Stimulated activated CD8-positive, alpha-beta memory T cell treated with anti-CD3 and anti-CD28 coated beads, Interleukin-12 subunit alpha, Interleukin-12 subunit beta, amount 100 ng/mL, for 1 hour (primary cell): ENCODE measurements at places on chromosomes 5 and 9.

GRCh38 chr9:128554155-128554862, 1.9 kb downstream of the SPTAN1 start:
- no peak for DNase-seq

GRCh38 chr9:18920141-18921084, 112.6 kb downstream of the SAXO1 start:
- no peak for DNase-seq

DNA sequence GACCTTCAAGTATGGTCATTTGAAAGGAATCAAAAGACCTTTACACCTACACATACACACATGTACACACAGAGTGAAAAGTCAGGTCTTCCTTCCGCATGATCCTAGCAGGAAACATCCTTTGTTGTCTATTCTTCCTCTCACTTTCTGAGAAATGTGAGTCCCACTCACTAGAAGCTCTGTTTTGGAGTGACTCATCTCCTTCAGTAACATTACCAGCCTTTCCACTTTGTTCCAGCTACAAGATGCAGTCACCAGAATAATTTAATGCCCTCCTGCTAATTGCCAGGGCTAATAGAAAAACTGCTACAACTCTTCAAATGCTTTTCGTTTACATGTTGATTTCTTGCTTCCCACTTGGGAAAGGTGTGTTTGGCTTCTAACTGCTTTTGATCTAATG, 417.3 kb downstream of the RASEF start:
- no peak for DNase-seq

DNA sequence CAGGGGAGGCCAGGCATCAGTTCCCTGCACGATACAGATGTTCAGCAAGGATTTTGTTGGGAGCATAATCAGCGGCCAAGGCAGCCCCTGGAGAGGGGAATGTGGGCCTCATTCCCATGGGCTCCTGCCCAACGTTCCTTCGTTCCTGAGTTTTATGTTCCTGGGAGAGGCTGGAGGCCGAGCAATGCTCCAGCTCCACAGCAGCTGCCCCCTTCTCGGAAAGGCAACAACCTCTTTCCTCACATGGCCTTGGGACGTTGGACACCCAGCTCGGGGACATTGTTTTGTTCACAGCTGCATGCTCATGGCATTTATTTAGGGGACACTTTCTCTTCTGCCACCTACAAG, 63.8 kb upstream of the COL15A1 start:
- DNase-seq = no peak

GRCh38 chr5:161889971-161890370, 42.1 kb downstream of the GABRA1 start:
- no peak for DNase-seq

- DNase-seq = no peak
Measured at GRCh38 chr9:83688921-83689320, 18.8 kb downstream of the UBQLN1 start.

DNA sequence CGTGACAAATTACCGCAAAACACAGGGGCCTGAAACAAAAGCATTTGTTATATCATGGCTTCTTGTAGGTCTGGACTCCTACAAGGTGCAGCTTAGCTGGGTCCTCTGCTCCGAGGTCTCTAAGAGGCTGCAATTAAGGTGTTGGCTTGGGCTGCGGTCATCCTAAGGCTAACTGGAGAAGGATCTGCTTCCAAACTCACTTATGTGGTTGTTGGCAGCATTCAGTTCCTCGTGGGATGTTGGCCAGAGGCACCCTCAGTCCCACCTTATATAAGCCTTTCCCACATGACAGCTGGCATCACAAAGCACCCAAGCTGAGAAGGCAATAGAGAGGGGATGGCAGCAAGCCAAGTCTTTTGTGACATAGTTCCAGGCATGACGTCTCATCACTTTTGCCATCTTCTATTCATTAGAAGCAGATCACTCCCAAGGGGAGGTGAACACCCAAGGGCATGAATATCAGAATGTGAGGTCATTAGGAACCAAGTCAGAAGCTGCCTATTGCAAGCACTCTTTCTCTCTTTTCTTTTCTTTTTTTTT, 47.9 kb upstream of the ZBTB43 start:
- DNase-seq = no peak

- no peak for DNase-seq
Measured at GRCh38 chr9:112262577-112262976, 70.8 kb downstream of the PTBP3 start.

DNA sequence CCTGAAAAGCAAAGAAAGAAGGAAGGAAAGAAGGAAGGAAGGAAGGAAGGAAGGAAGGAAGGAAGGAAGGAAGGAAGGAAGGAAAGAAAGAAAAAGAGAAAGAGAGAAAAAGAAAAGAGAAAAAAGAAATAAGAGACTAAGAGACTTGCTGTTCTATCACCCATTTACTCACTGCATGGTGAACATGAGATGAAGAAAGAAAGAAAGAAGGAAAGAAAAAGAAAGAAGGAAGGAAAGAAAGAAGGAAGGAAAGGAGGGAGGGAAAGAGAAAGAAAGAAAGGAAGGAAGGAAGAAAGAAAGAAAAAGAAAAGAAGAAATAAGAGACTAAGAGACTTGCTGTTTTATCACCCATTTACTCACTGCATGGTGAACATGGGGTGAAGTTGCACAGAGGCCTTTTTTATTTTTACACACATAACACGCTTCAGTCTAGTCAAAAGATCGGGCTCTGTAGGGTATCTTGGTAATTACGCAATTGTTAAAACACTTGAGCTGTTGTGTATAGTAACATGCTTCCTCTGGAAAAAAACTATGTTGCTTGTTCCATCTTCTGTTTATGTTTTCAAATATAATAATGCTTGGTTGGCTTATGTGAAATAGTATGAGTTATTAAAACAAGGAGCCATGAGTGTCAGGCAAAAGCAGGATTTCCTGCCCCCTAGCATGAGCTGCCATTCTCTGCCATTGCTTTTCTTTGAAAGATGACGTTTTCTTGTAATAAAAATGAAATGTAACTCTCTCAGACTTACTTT, 119.3 kb upstream of the ZNF608 start:
- no peak for DNase-seq

- DNase-seq = no peak
Measured at GRCh38 chr9:107268560-107268959, 14.5 kb upstream of the RAD23B start.

- no peak for DNase-seq
Measured at GRCh38 chr9:621201-621855, 220.2 kb upstream of the DMRT1 start.

- no peak for DNase-seq
Measured at GRCh38 chr5:5751498-5751897, 329.0 kb downstream of the ICE1 start.

DNA sequence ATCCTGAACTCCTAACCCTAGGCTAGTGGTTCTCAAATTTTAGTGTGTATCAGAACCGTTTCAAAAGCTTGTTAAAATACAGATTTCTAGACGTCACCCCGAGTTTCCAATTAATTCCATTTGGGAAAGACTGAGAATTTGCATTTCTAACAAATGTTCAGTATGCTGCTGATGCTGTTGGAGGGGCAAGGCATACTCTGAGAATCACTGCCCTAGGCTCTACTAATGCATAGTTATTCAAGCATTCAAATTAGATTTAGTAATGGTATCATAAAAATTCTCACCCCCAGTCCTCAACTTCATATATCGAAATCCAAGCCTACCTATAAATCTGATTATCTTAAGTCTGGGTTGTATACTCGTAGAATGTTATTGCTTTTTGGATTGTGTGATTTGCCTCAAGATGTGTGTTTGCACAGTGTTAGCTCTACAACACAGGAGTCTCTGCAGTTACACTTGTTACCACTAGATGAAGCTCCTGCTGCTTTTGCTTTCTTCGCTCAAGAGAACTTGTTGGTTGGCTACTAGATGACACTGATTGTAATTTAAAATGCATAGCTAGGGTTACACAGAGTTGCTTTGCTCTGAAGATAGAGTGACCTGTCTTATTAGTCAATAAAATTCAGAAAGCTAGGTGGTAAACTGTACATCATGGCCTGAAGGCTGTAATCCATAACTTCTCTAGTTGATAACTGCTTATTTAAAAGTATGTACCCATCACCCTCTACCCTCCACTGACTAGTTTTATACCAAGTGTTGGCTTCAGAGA, 7.5 kb upstream of the ERAP2 start:
- DNase-seq = no peak

- no peak for DNase-seq
Measured at GRCh38 chr5:98905857-98906688, 22.7 kb downstream of the CHD1 start.

- no peak for DNase-seq
Measured at GRCh38 chr5:1404062-1404461, 41.2 kb downstream of the SLC6A3 start.

DNA sequence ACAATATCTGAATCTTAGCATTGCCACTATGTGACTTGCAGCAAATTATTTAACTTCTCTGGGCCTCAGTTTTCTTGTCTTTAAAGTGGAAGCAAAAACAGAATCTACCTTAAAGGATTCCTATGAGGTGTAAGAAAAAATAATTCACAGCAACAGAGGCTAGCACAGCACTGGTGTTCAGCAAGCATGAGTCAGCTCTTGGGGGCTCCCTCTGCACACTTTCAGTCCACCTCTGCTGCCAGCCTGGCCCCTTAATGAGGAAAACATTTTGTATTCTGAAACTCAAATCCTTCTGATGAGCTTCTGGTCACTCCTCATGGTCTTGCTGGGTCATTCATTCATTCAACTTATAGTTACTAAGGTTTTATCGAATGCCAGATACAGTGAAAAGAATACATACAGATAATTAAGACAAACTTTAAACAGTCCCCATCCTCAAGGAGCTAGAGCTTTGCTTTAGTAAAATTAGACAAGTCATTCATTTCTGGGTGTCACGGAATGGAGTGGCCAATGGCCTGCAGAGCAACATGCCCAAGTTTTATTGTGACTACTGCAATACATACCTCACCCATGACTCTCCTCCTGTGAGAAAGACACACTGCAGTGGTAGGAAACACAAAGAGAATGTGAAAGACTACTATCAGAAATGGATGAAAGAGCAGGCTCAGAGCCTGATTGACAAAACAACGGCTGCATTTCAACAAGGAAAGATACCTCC, 26.8 kb upstream of the IQGAP2 start:
- DNase-seq = no peak

GRCh38 chr9:123455187-123455586, 99.2 kb downstream of the CRB2 start:
- DNase-seq = no peak

GRCh38 chr5:138338411-138339090, 485 bp downstream of the FAM53C start:
- DNase-seq = no peak
